ENCODE measurements at places on chromosomes 6 and 20.
A peak's percentile ranks its signal among the peaks of the same experiment; 100 is the strongest.

- no peak overlapping the region for H3K4me3 ChIP-seq
- peaks cover 5% of the 10 kb centered on the region for H3K4me1 ChIP-seq
- DNase-seq, result no peak
- peak overlapping the region; percentile 54 for H3K27ac ChIP-seq
- H3K27me3 ChIP-seq, result no peaks in the 10 kb centered on the region
Observed at GRCh38 chr6:137122612-137123011, 50.8 kb downstream of the IL22RA2 start.

GRCh38 chr20:18058661-18059467, 1.1 kb upstream of the OVOL2 start:
- H3K27me3 ChIP-seq, result peaks cover 74% of the 10 kb centered on the region
- no peak for DNase-seq
- peaks cover 42% of the 10 kb centered on the region for H3K4me1 ChIP-seq
- peak overlapping the region; percentile 60 for H3K4me3 ChIP-seq
- peak overlapping the region; percentile 88 for H3K27ac ChIP-seq

DNA sequence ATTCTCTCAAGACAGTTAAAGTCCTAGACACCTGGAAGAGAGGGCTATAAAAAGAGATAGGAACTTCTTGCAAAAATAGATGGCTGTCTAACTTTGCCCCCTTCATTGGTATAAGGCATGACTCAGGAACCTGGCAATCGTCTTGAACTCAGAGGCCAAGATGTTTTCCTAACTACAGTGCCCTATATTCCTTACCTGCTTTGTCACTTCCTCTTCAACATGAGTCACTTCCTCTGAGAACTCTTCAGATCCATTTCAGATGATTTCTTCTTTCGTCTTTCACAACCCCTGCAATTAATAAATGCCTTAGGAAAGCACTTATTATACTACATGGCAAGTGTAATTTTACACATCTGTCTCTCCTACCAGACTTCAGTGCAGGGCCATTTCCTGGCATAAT, 83.5 kb downstream of the HAO1 start:
- H3K27ac ChIP-seq, result no peak overlapping the region
- H3K36me3 ChIP-seq, result no peaks in the 10 kb centered on the region
- no peak overlapping the region for H3K4me3 ChIP-seq
- H3K27me3 ChIP-seq, result no peaks in the 10 kb centered on the region

DNA sequence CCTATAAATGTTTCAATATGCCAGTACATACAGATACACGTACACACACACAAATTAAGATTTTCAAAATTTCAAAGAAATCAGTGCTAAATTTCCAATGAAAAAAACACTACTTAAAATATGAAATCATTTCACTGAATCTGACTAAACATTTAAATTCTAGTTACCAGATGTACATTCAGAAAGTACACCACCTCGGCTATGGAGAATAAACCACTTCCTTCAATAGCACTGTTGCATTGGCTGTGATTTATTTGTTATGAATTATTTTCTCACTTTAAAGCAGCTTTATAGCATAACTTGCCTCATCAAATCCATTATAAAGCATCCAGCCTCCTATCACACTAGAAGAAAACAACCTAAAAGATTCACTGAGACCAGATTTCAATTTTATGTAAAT, 36.6 kb downstream of the HBS1L start:
- H3K36me3 ChIP-seq, result no peaks in the 10 kb centered on the region
- no peak for DNase-seq
- no peaks in the 10 kb centered on the region for H3K27me3 ChIP-seq
- H3K4me1 ChIP-seq, result no peaks in the 10 kb centered on the region
- H3K4me3 ChIP-seq, result no peak overlapping the region
- H3K27ac ChIP-seq, result no peak overlapping the region

DNA sequence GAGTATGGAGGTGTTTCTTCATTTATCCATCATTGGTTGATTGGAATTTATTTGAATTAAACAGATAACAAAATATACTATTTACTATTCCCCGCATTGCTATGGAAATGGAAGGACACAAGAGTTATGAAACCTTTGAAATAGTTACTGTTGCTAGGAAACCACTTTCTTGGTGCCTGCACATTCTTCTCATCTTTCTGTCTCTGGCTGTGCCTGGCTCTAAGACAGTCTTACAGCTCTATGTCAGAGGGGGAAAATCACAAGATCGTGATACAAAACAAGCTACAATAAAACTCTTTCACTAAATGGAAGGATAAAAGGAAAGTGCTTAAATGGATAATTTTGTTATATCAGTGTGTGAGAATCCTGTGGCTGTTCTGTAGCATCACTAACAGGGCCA, 453.0 kb downstream of the LMBRD1 start:
- no peak overlapping the region for H3K4me3 ChIP-seq
- DNase-seq, result no peak
- no peak overlapping the region for H3K27ac ChIP-seq
- H3K36me3 ChIP-seq, result no peaks in the 10 kb centered on the region
- no peaks in the 10 kb centered on the region for H3K27me3 ChIP-seq

GRCh38 chr6:94562846-94563245, 1014.5 kb upstream of the MANEA start:
- H3K27me3 ChIP-seq, result no peaks in the 10 kb centered on the region
- H3K27ac ChIP-seq, result no peak overlapping the region
- no peak overlapping the region for H3K4me3 ChIP-seq
- no peak for DNase-seq

- no peak overlapping the region for H3K27ac ChIP-seq
- no peak overlapping the region for H3K4me3 ChIP-seq
- H3K27me3 ChIP-seq, result no peaks in the 10 kb centered on the region
- peaks cover 28% of the 10 kb centered on the region for H3K36me3 ChIP-seq
- no peaks in the 10 kb centered on the region for H3K4me1 ChIP-seq
- no peak for DNase-seq
Observed at GRCh38 chr6:158314737-158315136, 2.5 kb downstream of the TULP4 start.
